LoVo (cell line): ENCODE measurements at places on chromosomes 11 and 22.

DNA sequence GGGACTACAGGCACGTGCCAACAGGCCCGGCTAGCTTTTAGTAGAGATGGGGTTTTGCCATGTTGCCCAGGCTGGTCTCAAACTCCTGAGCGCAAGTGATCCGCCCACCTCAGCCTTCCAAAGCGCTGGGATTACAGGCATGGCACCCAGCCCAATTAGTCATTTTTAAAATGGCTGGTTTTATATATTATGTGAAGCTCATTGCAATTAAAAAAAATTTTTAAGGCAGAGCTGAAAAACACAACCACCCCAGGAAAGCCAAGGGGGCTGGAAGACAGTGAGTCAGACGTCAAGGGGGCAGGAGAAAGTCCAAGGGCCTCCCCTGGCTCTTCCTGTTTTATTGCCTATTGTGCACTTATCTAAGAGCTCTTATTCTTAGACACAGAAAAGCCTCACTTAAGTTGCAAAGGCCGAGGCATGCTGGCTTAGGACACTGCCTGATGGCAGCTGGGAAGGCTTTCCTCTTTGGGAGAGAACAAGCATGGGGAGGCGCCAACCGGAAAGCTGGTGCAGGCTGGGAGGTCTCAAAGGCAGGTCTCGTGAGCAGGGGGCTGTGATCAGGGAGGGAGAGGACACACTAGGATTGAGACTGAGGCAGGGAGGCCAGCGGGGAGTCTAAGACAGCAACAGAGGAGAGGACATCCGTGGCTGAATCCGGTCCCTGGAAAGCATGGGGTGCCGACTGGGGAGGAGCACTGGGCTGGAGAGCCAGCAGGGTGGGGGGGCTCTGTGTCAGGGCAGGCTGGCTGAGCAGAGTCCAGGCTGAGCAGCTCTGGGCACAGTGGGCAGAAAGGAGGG is 11.1 kb upstream of the OSM start:
- peak; percentile 39 for DNase-seq

DNA sequence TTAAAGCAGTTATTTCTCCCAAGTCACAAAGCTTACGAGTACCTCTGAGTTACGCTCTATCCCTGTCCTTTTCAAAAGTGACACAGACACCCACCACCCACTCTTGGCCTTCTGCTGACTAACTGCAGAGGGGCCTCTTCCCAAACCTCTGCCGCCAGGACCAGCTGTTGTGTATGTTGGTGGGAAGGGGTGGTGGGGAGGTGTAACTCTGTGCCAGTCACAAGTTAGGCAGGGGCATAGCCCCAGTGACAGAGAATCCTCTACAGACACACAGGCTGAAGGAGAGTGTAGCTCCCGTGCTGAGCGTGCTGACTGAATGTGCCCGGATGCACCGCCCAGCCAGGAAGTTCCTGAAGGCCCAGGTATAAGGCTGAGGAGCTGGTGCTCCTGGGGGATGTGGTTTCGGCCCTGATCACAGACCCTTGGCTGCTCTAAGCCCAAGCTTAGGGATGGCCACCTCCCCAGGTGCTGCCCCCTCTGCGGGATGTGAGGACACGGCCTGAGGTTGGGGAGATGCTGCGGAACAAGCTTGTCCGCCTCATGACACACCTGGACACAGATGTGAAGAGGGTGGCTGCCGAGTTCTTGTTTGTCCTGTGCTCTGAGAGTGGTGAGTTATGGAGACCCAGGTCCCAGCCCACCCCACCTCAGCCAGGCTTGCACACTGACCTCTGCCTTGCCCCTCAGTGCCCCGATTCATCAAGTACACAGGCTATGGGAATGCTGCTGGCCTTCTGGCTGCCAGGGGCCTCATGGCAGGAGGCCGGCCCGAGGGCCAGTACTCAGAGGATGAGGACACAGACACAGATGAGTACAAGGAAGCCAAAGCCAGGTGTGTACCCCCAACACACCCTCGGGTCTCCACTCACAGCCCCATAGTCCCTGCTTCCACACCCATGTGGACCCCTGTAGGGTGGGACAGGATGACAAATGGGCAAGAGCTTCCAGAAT is 4.9 kb downstream of the RIC8A start:
- DNase-seq = no peak

DNA sequence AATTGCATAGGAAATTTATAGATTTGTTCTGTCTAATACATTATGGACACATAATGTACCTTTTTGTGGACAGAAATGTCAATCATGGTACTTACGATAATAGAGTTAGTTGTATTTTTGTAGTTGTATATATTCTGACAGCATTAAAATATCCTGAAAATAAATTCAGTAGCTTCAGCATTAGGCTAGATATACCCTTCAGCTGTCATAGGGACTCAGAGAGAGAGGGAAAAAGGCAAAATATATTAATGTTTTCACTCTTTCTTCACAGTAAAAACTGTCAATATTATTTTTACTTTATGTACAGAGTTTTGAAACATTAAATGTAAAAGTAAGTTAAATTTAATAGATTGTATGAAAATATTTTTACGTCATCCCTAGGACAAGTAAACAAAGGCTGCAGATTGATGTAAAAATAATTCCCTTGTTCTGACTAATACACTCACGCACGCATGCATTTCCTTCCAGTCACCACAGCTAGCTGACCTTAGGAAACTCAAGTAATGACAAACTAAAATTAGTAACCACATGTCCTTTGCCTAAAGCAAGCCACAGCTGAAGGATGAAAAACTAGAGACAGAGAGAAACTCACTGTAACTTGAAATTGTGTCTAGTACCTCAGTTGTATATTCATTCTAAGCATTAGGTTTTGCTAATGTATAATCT is 104.7 kb upstream of the CARD18 start:
- no peak for DNase-seq

DNA sequence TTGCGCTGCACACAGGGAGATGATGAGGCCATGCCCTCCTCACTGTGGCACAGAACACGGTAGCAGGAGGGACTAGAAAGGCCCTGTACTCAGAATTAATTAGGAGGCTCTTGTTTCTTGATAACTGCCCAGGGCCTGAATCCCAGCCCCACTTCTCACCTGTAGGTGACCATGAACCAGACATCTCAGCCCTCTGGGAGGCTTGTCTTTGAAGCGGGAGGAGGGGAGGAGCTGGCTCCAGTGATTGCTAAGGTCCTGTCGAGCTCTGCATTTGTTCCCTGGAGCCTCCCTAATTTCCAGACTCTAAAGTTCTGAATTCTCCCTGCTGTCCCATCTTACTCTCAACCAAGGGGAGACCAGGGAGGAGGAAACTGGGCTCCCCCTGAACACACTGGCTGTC is 19.8 kb upstream of the OAF start:
- DNase-seq = no peak

DNA sequence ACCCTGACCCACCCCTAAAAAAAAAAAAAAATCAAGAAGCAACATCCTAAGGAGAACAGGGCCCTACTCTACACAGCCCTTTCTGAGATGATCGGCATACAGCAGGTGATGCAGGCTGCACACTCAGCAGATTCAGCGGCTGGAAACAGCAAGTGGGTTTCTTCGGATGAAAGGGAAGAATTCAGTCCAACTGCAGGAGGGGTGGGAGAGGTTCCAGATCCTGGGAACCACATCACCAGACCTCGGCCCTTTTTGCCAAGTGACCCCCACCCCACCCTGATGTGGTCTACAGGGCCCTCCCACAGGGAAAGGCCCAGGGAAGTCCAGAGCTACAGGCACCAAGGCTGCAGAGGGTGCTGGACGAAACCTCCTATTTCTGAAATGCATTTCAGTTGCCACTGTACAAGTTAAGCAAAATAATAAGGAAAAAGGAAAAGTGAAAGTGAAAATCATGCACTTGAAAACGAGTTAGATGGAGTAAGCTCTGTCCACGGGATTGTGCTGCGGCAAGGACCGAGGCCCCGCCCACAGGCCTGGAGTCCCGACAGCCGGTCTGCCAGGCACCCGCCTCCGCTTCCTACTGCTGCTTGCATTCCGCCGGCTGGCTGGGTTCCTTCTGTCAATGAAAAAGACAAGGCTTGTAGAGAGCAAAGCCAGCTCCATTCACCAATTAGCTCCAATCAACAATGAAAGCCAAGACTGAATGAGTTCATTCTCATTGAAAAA is 16.0 kb upstream of the PHLDA2 start:
- DNase-seq = no peak
